ENCODE measurements at places on chromosomes 6 and 20.

GRCh38 chr20:11980263-11980662 is 62.6 kb downstream of the BTBD3 start:
- DNase-seq, result no peak

DNA sequence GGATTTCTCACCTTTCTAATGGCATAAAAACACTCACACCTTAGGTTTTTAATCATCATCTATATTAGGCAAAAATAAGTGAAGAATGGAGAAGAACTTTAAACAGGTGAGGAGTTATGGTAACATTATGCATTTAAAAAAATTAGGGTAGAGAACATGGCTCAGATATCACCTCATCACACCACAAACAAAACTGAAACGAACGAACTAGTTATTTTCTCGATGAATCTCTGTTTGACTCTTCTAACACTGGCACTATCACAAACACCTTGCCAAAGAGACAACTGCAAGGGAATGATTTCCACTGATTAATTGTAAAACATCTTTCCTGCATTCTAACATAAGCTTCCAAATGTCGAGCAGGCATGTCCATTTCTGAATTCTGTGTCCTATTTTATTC is 286.1 kb upstream of the GJE1 start:
- no peak for DNase-seq

GRCh38 chr20:51460569-51461265 is 81.8 kb downstream of the NFATC2 start:
- DNase-seq, result peak; percentile 39

DNA sequence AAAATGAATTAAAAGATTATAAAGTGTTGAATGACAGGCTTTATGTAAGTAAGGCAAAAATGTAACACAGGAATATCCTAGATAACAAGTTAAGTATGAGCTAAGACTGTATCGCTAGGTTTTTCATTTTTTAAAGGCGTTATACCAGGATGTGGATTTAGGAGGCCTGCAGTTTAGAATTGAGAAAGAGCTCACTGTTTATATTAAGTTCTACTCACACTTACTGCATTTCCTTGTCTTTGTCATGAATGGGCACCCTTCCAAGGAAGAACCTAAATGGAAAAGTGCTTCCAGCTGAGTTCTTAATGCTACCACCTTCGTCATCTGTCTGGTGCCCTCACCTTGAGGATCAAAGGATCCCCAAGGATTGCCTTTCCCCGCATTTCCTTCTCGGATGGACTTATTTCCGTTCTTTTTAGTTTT is 148.7 kb downstream of the SOX4 start:
- DNase-seq, result no peak

Measured in GF-D8 (cell line).